Stimulated activated CD8-positive, alpha-beta memory T cell treated with anti-CD3 and anti-CD28 coated beads, Interleukin-15, amount 100 ng/mL, for 1 hour (primary cell): ENCODE measurements at places on chromosomes 2 and 18.

GRCh38 chr18:5167831-5168230 lies 29.2 kb downstream of the AKAIN1 start:
- DNase-seq = no peak

DNA sequence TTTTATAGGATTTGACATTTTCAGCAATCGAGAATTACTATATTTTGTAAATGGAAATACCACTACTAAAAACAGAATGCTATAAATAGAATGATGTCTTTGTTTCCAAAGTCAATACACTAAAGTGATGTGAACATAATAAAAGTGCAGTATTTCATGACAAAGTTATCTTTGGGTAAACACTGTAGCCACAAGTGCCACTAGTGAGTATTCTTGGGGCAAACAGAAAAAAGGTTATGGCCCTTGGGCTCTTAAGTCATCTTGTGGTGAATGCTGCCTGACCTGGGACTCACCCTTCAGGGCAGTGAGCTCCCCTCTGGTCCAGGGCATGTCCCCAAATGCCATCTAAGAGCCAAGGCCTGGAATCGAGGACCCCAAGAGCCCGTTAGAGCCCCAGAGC lies 99.2 kb upstream of the KYNU start:
- DNase-seq = no peak

- DNase-seq = no peak
These were observed 91.3 kb downstream of the FAM210A start for GRCh38 chr18:13635046-13635445.

GRCh38 chr2:101415220-101415619 lies 27.9 kb upstream of the CREG2 start:
- no peak for DNase-seq

DNA sequence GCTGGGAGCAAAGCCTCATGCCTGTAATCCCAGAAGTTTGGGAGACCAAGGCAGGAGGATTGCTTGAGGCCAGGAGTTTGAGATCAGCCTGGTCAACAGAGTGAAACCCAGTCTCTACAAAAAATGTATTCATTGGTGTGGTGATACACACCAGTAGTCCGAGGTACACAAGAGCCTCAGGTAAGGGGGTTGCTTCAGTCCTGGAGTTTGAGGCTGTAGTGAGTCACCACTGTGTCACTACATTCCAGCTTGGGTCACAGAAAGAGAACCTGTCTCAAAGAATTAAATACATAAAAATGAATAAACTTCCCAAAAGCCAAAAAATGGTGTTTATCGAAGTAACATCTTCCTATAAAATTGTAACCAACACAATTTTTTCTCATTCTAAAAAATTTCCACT lies 568.1 kb upstream of the LINC00305 start:
- DNase-seq = no peak

DNA sequence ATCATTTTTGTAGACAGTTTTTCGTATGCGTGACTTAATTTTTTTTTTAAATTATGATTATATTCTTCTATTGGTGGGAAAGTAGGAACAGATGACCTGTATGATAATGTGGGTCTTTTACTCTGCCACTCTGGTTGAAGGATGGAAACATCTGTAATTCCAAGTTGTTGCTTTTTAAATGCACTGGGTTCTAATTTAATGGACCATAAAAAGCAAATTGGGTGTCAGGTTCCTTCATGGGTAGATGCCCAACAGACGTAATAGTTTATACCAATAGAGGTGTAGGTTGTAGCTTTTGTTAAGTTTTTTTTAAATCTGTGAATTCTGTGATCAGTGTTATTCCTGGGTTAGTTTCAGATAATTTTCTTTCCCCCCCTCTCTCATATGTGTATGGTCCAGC lies 117.6 kb downstream of the MAP4K4 start:
- no peak for DNase-seq

GRCh38 chr2:134429886-134430285 lies 176.0 kb downstream of the MGAT5 start:
- DNase-seq = no peak

- no peak for DNase-seq
These were observed 211.9 kb upstream of the SMIM21 start for GRCh38 chr18:75639472-75639831.

- no peak for DNase-seq
These were observed 90.5 kb downstream of the EDAR start for GRCh38 chr2:108898315-108899082.

DNA sequence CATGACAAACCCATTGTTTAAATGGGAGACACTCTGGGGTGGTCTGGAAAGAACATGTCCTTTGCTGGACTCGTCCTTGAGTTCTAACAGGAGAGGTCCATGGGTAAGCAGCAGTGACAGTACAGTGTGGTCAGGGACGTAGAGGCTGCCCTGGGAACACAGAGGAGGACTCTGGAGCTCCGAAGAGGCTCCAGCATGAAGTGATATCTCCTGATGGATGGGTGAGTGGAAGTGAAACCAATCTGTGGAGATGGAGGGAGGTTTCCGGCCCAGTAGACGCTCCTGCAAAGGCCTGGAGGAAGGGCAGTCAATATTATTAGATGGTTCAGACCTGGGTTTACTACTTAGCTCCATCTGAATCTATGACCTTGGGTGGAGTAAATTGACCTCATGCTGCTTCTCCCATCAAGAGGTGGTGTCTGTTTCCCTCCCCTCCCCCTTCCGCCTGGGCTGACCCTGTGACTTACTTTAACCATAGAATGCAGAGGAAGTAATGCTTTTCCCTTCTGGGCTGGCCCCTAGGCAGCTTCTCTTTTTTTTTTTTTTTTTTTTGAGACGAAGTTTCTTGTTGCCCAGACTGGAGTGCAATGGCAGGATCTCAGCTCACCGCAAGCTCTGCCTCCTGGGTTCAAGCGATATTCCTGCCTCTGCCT lies 2.3 kb upstream of the TFCP2L1 start:
- DNase-seq = no peak

GRCh38 chr18:72727038-72727655 lies 140.6 kb downstream of the NETO1 start:
- DNase-seq = no peak

GRCh38 chr2:33903701-33904100 lies 304.6 kb upstream of the FAM98A start:
- no peak for DNase-seq

- no peak for DNase-seq
These were observed 10.8 kb upstream of the ATL2 start for GRCh38 chr2:38387887-38388286.

DNA sequence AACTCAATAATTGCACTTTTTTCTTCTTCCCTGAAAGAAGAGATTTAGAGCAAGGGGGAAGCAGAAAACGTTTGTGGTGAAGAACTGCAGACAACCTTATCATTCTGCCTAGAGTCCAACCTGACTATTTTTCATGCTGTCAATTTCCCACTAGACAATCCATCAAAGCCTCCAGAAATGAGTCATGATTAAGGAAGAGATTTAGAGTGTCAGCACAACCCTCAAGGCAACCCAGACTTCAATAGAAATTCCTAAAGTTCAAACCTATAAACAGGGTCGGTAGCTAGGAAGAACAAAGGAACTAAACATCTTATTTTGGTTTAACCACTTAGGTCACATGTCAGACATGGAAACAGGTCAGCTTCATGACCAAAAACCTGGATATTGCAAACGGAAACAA lies 86.9 kb downstream of the SLC25A12 start:
- DNase-seq = no peak

DNA sequence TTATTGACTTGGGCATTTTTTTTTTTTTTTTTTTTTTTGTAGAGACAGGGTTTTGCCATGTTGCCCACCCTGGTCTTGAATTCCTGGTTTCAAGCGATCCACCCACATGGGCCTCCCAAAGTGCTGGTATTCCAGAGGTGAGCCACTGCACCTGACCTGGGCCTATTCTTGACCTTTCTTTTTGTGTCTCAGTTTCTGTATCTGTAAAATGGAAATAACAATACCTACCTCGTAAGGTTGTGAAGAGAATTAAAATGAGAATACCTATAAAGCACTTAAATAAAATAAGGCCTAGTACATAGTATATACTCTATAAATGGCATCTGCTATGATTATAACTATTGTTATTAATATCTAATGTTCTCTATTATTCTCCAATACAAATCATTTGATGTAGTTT lies 15.7 kb downstream of the MAP4K3 start:
- DNase-seq = no peak

- DNase-seq = no peak
These were observed 283.3 kb downstream of the AFF3 start for GRCh38 chr2:99858951-99859596.

GRCh38 chr18:11948852-11949523 lies 32.3 kb upstream of the IMPA2 start:
- no peak for DNase-seq

DNA sequence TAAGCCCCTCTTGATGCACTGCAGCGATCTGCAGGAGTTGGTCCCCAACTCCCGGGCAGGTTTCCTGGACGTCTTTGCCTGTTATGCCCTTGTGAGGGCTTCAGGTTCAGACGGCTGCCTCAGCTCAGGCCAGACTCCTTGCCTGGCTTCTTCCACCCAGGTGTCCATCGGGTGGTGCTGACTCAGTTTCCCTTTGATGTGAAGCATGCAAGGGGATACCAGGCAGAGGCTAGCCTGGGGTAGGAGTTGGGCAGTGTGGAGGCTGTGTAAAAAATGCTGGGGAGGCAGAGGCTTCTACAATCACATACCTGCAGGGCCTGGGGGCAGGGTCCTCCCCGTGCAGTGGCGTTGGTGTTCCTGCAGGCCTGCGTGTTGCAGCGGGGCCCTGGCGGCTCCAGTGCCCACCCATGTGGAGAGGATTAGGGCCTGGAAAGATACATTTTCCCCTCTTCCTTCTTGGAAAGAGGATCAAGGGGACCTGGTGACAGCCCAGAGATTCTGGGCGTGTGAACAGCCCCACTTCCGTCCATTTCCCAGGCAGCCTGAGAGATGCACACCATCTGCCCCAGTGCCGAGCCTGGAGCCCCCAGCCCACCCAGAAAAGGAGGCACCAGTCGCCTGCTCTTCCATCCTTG lies 338.3 kb downstream of the DYSF start:
- DNase-seq = no peak

DNA sequence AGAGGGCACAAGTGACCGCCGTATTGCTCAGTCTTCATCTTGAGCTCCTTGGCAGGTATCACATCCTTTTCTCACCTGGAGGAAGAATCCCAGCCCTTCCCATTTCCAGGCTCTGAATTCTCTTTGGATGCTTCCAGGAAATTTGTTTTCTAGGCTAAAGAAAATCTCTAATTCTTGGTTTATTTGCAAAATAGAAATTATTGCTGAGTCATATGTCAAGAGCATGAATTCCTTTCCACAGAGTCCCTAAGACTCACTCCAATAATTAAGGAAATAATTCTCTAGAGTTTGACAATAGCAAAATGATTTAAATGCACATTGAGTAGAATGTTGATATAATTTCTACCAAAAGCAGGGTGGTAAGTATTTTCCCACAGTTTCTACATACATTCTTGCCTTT lies 16.3 kb upstream of the CCDC68 start:
- no peak for DNase-seq

DNA sequence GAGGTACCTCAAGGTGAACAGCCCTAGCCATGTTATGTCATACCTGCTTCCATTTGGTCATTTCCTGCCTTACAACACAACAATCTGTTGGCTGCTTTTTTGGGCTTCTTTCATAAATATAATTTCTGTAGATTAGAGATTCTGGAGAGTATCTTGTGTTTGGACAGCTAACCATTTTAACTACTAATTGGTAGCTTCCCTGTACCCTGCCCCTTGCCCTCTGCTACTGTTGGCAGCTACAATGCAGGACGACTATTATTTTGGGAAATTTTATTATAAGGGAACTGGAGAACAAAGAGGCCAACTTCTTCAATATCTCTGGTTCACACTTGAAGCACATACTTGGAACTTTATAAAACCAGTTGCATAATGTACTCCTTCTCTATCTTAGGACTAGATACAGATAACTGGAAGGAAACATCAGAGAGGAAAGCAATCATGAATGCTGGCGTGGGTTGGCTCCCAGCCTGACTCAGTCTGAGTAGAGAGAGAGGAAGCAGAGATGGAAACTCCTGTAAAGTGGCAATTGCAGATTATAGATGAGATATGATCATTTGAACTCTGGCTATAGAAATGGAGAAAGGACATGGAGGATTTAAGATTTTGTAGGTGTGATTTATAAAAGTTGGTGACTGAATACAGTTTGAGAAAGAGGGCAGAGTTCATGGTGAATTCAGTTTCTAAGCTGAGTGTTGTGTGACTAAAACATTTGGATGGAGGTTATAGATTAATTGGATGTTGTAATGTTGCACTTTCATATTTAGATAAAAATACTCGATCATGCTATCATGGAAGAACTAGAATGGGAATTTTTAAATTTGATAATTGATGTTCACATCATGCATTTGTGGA lies 74.5 kb downstream of the MDH1 start:
- DNase-seq = no peak

GRCh38 chr2:125455110-125455509 lies 1200.8 kb upstream of the GYPC start:
- no peak for DNase-seq

DNA sequence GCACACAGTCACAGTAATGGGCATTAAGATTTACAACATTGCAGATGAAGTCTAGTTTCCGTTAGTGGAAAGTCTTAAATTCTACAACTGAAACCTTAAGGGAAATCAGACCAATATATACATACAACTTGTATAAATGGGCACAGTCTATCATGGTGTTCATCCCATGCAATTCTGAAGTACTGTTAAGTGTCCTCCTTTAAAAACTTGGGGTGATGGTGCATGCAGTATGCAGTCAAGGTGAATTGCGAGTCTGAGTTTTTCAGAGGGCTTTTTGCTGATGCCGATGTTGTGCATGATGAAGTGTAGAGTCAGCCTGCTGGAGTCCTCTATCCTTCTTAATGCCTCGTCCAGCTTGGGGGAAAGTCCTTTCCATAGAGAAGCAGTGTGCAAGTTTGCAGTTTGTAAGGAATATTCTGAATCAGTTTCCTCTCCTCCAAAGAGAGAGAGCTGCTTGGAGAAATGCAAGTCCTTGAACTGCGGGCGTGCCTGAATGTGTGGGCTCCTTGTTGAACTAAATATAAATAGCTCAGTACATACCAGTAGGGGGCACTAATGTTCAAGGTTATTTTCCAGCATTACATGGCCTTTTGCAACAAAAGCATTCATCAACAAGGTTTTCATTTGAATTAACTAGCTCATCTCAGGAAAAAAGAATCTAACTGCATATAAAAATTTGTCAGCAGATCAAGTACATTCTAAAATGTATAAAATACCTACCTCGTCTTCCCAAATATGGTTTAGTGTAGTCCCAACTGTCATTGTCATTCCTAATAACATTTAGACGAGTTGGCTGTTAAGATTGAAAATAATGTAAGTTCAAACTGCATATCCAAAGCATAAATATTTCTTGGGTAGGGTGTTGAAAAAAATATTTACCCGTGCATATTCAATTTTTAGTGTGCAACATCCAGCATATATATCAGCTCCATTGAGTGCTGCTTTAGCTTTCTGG lies 21.3 kb downstream of the HNRNPLL start:
- no peak for DNase-seq
